A172 (cell line): ENCODE measurements at places on chromosomes 1 and 21. TPM values are rescaled to one million over a fixed set of nuclear protein-coding genes. Genes with fewer than 3 reads are reported as not detected.

- DNase-seq, result peak; percentile 96
Observed at GRCh38 chr1:248821101-248821500, 4.6 kb downstream of the SH3BP5L start.

GRCh38 chr1:228749765-228750164, 14.5 kb downstream of the RHOU start:
- DNase-seq, result no peak

DNA sequence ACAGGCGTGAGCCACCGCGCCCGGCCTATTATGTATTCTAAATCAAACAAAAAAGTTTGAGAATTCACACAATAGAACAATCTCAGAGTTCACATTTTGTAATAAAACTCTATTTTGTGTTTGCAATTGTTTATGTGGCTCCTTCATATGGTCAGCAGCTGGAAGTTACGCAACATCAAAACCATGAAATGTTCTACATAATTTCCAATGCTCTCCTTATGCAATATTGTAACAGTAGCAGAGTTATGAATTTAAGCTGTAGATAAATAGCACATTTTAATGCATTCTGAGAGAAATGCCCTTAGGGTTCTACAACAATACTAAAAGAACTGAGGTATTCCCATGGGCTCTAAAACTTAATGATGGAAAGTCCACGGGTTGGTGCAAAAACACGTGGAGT, 62.3 kb upstream of the COL11A1 start:
- no peak for DNase-seq

GRCh38 chr21:44352253-44352860, 1.1 kb upstream of the TRPM2 start:
- no peak for DNase-seq

DNA sequence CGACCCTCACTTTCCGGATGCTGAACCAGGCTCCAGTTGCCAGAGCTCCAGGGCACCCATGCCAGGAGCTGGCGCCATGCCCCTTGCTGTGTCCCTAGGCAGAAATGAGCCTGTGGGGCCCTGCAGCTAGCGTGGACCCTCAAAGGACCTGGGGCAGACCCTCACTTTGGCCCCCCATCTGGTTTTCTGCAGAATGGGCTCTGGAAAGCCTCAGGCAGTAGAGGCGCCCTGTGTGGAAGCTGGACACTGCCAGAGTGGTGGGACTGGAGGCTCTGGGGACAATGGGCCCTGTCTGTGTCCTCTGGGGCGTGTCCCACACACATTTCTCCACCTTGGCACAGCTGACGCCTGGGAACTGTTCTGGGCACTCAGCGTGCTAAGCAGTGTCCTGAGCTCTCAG, 6.3 kb upstream of the AURKAIP1 start:
- no peak for DNase-seq

DNA sequence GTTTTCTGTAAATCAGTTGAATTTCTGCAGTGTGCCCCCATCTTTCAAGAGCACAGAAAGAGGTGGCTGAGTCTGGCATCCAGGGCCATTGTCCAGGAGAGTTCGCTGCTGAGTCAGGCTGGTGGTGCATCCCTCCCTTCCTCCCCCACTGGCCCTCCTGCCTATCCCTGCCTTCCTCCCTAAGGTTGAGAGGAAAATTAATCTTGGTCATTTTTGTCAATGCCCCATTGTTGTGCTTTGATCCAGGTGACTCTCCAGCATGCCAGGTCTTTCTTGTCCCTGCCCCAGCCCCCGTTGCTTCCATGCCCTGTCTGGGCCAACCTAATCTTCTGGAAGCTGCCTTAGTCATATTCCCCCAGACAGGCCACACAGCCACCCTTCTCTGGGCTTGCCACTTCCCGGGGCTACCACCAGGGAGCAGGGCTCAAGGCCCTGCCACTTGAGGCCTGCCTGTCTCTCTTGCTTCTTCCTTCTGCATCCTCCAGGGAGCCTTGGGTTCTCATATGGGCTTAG, 26.6 kb downstream of the PROK1 start:
- DNase-seq, result no peak

DNA sequence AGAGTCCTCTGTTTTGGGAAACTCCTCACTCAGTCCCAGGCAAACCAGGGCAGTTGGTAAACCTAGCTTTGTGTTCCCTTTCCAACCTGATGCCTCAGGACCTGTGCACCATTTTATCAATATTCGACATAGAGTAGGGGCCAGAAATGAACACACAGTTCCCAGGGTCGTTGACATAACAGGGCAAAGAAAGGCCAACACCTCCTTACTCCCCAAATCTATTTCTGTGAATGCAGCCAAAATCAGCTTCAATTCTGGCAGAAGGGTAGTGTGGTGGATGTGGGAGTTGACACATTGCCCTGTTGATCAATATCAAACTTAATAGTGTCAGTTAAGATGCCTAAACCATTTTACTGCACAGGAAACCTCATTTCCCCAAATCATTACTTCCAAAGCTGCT, 104.6 kb upstream of the SPATA6 start:
- no peak for DNase-seq

The PTTG1IP gene
- 637 and 713 TPM in 2 replicates for total RNA-seq

The SERPINC1 gene
- total RNA-seq, result not detected in 2 replicates

The ADORA1 gene
- total RNA-seq, result 21.1 and 30.6 TPM in 2 replicates

The CDA gene
- 0.19 and 0.96 TPM in 2 replicates for total RNA-seq

The SPOCD1 gene
- total RNA-seq, result 5.7 and 6.9 TPM in 2 replicates
